NCI-H1092 treated with DMSO at 0.1 percent for 48 hours (cell line): ENCODE measurements at places on chromosomes 6 and 20.

DNA sequence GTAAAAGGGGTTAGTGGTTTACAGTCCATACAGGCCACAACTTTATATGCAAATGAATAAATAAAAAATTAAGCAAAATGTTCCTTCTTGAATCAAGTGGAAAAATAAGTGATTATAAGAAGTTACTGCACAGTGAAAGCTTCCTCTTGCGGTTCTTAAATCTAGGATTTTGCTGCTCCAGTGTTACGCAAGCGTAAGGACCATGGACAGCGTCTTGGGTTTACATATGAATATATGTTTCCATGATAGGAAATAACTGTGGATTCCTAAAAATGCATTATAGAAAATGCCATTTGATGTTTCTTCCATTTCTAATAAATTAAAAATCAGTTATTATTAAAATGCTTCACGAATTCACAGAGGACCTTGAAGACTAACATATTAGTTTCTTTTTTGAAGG lies 176.6 kb upstream of the POU3F2 start:
- no peak for DNase-seq

DNA sequence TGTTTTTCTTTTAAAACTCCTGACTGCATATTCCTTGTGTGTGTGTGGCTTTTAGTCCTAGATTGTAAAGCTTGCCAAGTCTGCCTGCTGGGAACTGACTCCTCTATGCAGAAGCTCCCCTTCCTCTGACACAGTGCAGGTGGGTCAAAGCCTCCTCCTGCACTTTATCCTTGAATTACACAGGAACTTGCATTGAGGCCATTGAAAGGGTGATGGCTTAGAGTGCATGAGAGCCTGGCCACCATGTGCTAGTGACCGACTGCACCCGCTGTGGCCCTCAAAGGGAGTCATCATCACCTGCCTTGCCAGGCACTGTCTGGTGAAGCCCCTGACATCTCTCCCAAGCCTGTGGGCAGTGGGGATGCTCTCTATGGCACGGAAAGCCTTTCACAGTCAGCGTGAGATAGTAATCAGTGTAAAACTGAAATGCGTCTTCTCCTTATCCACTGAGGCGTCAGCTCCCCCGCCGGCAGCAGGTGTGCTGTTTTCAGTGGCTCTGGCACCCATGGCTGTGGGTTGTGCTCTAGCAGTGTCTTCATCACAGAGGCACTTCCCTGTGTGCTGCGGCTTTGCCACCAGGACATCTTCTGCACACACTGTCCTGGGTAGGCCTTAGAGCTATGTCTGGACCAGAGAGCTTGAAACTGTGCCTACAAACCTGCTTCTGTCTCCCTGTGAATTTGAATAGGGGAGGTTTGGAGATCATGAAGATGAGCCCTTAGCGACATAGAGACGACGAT lies 87.9 kb downstream of the THBS2 start:
- DNase-seq: no peak

DNA sequence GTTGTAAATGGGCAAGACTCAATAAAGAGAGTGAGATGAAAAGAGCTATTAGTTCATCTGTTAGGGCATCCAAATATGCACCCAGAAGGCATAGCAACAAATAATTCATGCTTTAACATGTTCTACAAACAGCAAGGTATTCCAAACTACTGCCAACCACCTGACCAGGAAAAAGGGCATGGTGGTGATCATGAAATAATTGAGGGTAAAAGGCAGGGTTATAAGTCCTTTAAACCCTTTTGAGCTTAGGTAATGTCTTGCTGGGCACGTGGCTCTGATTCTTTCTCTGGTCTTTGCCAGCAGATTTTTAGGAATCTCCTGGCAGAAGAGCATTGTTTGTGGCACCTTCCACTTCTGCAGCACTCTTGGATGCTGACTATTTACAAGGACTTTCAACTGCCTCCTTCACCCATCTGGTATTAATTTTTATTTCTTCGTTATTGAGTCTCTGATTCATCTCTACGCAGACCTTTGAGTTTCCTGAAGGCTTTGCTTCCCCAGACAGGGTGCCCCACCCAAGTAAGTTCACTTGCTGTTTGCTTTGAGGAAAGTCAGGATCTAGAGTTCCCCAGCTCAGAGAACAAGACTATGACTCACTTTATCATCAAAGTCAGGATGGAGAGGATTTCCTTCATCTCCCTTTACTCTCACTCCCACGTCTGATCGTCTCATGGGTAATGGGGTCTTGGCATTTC lies 83.4 kb upstream of the NEDD9 start:
- DNase-seq: no peak

DNA sequence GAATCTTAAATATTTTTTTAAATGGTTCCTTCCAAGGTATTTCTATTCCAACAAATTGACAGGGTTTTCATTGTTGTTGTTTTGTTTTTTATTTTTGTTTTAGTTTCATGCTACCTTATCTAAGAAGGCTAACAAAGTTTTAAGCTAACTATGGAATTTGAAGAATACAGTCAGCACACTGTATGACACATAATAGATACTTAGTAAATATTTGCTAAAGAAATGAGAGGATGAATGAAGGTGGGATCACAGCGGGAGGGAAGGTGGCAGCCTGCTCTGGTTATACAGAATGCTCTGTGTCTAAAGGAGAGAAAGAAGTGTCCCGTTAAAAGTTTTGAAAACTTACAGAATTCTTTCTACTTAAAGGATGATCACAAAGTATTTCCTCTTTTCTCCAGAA lies 43.7 kb upstream of the DST start:
- no peak for DNase-seq

- no peak for DNase-seq
These were observed 55.4 kb downstream of the SNAI1 start for GRCh38 chr20:50038169-50038568.

- no peak for DNase-seq
These were observed 15.5 kb downstream of the ZNF831 start for GRCh38 chr20:59178983-59179595.
